ENCODE measurements at places on chromosomes 2 and 18.

- no peak for DNase-seq
These were observed 129.5 kb upstream of the CAVIN2 start for GRCh38 chr2:191976436-191976835.

DNA sequence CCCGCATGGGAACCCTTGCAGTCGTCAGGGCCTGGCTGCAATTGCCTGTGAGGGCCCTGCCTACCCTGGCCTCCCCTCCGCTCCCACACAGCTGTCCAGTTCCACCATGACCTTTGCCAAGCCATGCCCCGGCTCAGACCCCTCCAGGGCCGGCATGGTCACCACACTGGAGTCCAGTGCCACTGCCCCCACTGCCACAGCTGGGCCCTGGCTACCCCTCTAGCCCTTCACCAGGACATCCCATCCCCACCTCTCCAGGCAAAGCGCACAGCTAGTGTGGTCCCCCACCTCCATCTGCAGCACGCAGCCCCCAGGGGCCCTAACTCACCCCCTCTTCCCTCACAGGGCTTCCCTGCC lies 70.3 kb upstream of the SMAD7 start:
- DNase-seq: peak; percentile 82

- no peak for DNase-seq
These were observed 635 bp downstream of the SETBP1 start for GRCh38 chr18:44681076-44681970.

DNA sequence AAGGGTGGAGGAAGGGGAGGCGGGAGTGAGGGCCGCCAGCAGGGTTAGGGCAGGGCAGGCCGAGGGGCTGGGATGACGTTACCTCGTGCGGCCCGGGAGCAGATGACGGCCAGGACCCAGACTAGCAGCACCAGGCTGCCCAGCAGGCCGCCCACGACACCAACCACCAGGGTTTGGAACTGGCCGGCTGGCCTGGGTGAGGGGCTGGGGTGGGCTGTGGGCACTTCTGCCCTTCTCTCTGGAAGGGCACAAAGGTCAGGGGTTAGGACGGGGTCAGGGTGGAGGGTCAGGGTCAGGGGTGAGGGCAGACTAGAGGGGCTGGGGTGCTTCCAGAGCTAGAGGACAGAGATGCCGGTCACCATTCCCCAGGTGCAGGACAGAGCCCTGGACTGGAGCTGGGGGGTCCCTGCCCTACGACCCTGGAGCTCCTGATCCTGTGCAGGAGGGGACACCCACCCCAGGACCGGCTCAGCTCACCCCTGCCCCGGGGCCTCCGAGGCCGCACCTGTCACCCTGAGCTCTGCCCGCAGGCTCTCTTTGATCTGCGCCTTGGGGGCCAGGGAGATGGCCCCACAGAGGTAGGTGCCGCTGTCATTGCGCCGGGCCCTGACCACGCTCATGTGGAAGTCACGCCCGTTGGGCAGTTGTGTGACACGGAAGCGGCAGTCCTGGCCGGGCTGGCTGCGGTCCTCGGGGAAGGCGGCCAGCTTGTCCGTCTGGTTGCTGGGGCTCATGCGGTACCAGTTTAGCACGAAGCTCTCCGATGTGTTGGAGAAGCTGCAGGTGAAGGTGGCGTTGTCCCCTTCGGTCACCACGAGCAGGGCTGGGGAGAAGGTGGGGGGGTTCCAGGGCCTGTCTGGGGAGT lies 6.3 kb downstream of the PDCD1 start:
- no peak for DNase-seq

GRCh38 chr2:28389399-28390240 lies 3.0 kb upstream of the FOSL2 start:
- peak; percentile 1 for DNase-seq

- no peak for DNase-seq
These were observed 2.3 kb downstream of the INSIG2 start for GRCh38 chr2:118090387-118091139.

GRCh38 chr2:143347901-143348414 lies 218.7 kb downstream of the ARHGAP15 start:
- DNase-seq: no peak

DNA sequence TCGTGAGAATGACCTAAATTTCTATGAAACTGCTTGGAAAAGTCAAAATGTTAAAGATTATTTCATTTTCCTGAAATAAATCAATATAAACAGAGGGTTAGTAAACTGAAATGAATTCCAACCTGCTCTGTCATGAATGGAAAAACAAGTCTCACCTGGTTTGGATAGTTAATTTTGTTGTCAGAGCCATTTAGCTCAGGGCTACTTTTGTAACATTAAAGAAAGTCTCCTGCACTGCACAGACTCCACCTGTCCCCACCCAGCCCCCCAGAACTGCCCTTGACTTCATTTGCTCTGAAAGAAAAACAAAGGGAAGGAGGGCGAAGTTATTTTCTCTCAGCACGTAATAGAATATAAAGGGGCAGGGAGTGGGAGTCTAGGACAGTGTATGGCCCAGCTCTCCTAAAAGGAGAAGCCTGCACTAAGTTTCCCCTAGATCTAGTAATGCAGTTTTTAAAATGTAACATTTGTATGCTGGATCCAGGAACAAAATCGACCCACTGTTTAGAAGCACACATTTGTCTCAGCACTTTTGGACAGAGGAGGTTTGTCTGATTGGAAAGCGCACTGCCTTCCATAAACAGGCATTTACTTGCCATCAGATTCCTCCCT lies 54.2 kb upstream of the ACSL3 start:
- DNase-seq: no peak

- peak; percentile 78 for DNase-seq
These were observed 8.7 kb downstream of the CAPG start for GRCh38 chr2:85401464-85401805.

- DNase-seq: no peak
These were observed 214.4 kb upstream of the SP5 start for GRCh38 chr2:170500770-170501169.

- no peak for DNase-seq
These were observed 4.2 kb downstream of the STAT1 start for GRCh38 chr2:191009541-191010374.

- no peak for DNase-seq
These were observed 13.1 kb downstream of the MOCOS start for GRCh38 chr18:36200354-36200771.

DNA sequence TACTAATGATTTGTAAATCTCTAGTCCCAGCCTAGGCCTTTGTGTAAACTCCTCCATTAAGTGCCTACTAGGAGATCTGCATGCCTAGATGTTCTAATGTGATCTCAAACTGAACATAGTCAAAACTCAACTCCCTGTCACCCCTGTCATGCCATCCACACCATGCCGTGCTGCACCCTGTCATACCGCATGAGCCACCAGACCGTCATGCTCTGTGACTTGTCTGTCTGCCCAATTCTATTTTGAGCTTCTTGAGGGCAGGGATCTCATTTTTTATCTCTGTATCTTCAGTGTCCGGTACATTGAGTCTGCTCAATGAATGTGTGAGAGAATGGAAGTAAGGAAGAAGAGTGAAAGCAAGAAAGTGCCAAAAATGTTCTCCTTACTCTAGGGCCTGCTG lies 35.5 kb downstream of the GREB1L start:
- no peak for DNase-seq

DNA sequence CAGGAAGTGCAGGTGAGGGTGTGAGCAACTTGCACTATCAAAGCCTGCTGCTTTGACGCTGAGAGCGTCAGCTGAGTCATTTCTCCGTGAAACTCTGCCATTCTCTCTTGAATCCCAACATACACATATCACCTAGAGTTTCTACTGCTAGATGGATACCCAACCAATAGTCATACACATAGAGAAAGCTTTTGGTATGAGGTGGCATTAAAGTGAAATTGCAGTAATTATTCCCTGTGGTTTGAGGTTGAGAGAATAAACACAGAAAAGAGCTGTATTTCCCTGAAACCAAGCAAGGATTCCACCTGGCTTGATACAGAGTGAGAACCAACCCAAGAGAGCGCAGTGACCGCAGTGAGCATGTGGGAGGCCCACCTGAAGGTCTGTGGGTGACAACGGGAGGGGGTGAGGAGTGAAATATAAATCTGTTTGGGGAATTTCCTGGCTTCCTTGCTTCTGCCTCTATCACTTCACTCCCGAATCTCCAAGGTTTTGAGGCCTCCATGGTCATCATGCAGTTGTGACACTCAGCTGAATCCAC lies 28.8 kb upstream of the TMEM18 start:
- no peak for DNase-seq

DNA sequence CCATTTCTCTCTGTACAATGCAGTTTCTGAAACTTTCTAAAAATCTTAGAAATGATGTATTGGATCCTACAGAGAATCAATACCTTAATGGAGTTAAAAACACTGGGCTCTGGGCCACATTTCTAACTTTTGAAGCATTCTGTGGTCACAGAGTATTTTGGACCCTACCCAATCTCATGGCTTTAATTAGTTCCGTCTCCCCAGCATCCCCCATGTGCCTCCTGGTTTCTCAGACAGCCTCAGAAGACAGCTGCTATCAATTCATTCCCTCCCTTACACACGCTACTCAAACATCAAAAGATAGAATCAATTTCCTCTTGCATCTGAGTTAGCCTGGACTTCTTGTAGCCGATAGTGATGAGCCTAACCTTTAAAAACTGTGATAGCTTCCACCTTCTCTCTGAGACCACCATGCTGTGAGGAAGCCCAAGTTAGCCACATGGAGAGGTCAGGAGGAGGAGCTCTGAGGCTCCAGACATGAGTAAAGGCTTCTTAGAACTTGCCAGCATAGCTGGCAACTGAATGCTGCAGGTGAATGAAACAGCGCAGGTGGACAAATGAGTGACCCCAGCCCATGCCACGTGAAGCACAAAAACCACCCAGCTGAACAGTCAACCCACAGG lies 10.4 kb downstream of the ADCY3 start:
- DNase-seq: no peak

GRCh38 chr2:235054475-235054874 lies 102.7 kb downstream of the SH3BP4 start:
- no peak for DNase-seq

Measured in chondrocyte (in vitro differentiated cells).